ENCODE measurements at places on chromosomes 4 and X. TPM values are rescaled to one million over a fixed set of nuclear protein-coding genes. Genes with fewer than 3 reads are reported as not detected.

NDP gene
- not detected for total RNA-seq

ITIH6 gene
- total RNA-seq, result not detected

RHOXF2B gene
- not detected for total RNA-seq

CT47C1 gene
- not detected for total RNA-seq

CT45A3 gene
- not detected for total RNA-seq

TREX2 gene
- total RNA-seq, result 1.4 TPM

POLR2B gene
- total RNA-seq, result 162 TPM

RTL3 gene
- 0.14 TPM for total RNA-seq

NUDT10 gene
- total RNA-seq, result 0.38 TPM

FAM9A gene
- total RNA-seq, result not detected

MAGEA3 gene
- not detected for total RNA-seq

SLITRK4 gene
- total RNA-seq, result not detected

STK32B gene
- not detected for total RNA-seq

All from natural killer cell treated with Interleukin-12 subunit alpha and Interleukin-12 subunit beta and Interleukin-15 and Interleukin-18, amount 100 ng/mL, for 72 hours (primary cell).